Pancreas (tissue), 10 donors: ENCODE measurements at places on chromosomes 12 and 14.

DNA sequence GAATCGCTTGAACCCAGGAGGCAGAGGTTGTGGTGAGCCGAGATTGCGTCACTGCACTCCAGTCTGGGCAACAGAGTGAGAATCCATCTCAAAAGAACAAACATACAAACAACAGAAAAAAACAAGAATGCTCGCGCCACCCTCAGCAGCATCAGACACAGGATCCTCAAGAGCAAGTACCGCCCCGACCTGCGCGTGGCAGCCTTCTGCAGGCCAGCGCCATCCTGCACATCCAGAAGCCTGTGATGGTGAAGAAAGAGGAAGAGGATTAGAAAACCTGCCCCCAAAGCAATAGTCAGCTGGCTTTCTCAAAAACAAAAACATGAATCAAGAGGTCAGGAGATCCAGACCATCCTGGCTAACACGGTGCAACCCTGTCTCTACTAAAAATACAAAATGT is 30.0 kb upstream of the EID3 start:
- no peak for DNase-seq

DNA sequence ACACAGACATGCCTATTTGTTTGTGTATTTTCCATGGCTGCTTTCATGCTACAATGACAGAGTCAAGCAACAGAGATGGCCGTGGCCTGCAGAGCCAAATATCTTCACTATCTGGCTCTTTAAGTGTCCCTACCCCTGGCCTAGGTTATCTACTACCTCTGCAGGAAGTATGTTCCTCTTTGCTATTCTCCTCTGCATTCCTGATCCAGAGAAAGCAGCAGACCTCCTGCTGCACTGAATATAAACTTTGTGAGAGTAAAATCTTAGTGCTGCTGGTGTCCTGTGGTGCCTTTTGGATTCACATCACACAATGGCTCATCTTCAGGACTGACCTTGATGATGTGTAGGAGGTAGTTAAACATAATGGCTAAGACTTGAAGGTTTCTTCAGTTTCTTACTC is 233.4 kb downstream of the IPO8 start:
- DNase-seq, result no peak

DNA sequence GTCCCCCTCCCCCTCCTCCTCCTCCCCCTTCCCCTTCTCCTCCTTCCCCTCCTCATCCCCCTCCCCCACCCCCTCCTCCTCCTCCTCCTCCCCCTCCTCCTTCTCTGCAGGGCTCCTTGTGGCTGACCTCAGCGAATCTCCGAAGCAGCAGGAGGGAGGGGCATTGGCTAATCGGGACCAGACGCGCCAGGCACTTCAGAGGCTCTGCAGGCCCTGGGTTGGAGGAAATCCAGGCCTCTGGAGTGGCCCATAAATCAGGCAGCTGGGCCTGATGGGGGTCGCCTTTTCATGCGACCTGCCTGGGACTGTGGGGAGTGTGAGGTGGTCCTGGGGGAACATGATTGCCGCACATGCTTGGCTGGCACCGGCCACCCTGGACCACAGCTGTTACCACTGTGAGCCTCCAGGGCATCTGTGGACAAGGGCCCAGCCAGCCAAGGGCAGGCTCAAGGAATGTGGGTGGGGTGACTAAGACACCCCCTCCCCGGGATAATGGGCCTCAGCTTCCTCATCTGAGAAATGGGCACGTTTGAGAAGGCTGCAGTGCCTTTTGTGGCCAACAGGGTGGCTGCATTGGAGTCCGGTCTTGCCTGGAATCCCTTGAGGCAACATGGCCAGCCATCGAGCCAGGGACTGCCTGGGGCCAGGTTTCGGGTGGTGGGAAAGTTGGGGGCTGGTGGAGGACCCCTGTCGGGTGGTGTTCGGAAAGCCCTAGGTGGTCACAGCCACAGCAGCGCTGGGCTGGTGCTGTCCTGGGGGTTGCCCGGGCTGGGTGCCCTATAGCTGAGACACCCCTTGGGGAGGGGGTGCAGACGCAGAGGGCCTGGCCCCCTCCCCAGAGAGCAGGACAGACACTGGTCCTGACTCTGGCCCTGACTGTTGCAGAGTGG is 12.0 kb downstream of the KIF26A start:
- DNase-seq, result peak; percentile 67

DNA sequence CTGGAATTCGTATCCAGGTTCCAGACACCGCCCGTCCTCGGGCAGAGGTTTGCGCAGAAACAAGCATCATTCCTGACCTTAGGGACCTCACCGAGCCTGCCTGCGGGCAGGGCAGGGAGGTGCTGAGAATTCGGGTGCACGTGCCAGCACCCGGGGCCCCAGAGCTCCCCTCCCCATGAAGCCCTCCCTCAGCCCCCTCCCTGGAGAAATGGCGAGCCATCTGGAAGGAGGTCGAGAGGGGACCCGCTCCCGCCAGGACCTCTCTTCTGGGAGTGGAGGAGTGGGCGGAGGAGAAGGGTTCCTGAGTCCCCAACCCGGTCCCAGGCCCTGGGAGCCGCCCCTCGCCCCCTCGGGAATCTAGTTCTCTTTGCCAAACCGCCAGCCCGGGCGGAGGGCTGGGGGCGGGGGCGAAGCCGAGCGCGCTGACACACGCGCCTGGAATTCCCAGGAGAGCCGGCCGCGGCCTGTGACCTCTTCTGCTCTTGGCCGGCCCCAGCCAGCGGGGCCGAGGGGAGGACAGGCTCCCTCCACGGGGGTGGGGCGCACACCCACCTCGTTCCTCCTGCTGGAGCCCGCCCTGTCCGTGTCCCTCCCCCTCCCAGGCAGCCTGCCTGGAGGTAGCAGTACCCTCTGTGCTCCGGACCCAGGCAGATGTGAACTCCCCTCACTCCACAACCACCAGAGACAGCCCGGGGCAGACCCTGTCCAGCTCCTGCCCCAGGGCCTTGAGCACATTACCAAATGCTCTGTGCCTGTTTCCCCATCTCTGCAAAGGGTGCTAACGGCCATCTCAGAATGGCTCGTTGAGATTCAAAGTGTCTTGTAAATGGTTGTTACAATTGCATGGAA is 23.0 kb upstream of the GPR132 start:
- peak; percentile 69 for DNase-seq

- DNase-seq, result no peak
Measured at GRCh38 chr14:57979376-57980048, 113.6 kb upstream of the SLC35F4 start.

DNA sequence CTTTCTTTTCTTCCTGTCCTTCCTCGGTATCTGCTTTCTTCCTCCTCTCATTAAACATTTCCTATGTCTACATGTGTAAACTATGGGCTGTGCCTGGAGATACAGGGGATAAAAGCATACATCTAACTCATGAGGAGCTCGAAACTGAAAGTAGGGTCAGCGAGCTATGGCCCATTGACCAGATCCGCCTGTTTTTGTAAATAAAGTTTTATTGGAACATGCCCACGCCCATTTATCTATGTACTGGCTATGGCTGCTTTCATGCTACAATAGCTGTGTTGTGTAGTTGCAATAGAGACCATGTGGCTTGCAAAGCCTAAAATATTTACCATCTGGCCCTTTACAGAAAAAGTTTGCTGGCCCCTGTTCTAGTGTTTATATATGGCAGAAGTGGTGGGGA is 500.8 kb upstream of the GARIN6 start:
- no peak for DNase-seq

DNA sequence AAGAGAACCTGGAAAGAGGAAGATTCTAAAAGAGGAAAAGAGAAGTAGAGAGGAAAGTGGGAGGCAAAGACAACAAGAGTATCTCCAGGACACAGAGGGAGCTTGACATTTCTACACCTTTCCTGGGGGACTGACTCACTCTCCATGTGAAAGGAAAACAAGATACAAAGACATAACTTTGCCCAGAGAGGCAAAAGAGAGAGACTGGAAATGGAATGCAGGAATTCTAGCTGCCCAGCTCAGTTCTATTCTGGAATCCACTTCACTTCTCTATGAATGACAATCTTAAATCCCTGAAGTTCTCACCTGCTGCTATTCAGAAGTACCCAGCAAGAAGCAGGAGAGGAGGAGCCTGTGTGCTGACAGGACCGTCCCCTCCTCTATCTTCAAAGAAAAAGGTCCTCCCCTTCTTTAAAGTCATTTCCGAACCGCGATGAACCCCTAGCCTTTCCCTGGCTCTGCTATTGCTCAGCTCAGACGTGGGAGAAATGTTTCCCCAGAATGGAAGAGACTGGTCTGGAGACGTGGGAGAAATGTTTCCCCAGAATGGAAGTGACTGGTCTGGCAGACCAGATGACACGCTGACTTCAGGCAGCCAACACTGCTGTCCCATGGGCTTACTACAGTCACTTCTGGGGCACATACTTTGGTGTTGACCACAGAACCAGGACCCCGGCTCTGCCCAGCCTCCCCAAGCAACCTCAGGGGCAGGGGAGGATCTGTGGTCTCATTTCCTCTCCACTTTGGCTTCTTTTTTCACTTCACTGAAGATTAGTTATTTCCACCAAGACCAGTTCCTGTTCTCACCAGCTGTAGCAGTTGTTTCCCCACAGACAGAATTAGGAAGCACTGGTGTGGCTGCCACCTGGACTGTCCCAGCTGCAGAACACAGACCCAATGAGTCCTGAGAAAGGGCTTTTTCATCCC is 8.3 kb downstream of the FMNL3 start:
- DNase-seq, result no peak

GRCh38 chr12:12704593-12705230 is 8.7 kb upstream of the GPR19 start:
- peak; percentile 64 for DNase-seq

DNA sequence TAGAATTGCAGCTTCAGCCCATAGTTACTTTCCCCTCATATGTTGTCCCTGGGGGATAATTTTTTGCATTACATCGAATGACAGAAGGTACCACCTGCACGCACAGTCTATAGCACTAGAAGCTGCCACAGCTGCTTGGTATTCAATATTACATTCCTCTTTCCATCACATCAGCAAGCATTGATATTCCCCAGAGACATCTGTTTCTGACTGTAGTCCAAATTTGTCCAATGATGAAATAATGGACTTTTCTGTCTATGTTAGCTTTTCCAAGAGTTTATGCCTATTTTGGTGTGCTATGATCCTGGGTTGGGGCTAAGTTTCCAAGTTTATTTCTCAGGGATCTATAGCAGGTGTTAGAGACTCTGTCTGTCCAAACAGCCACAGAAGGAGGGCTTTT is 335.4 kb downstream of the LRIG3 start:
- DNase-seq, result no peak

- no peak for DNase-seq
Measured at GRCh38 chr14:69845787-69846186, 33.4 kb upstream of the SMOC1 start.

- no peak for DNase-seq
Measured at GRCh38 chr14:105324080-105324778, 9.7 kb downstream of the PACS2 start.

DNA sequence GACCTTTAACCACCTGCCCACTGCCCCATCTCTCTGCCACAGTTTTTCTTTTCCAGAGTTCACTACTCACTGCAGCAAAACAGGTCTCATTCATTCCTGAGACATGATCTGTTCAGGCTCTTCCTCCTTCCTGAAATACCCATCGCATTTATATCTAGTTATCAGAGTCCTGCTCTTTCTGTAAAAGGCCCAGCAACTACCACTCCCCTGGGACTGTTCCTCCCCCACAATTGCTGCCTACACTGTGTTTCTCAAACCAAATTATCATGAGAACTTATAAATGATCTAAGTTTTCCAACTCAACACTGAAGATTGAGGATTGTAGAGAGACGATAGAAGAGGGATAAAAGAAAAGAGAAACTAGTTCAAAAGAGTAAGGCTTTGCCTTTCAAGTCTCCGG is 40.8 kb upstream of the EPS8 start:
- DNase-seq, result no peak

GRCh38 chr12:58443981-58444371 is 476.3 kb downstream of the LRIG3 start:
- DNase-seq, result no peak

DNA sequence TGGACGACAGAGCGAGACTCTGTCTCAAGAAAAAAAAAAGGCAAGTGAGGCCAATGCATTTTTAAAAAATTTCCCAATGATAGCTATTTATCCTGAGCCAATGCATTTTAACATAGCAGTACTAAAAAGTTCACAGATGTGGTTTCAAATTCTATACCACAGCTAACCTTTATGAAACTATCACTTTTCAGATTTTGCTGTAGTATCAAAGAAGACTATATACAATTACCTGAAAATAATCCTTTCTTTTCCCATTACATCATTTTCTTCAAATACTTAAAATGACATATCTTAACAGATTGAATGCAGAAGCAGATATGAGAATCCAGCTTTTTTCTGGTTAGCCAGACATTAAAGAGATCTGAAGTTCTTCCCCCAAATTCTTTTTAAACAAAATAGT is 13.2 kb downstream of the ATF7 start:
- no peak for DNase-seq

DNA sequence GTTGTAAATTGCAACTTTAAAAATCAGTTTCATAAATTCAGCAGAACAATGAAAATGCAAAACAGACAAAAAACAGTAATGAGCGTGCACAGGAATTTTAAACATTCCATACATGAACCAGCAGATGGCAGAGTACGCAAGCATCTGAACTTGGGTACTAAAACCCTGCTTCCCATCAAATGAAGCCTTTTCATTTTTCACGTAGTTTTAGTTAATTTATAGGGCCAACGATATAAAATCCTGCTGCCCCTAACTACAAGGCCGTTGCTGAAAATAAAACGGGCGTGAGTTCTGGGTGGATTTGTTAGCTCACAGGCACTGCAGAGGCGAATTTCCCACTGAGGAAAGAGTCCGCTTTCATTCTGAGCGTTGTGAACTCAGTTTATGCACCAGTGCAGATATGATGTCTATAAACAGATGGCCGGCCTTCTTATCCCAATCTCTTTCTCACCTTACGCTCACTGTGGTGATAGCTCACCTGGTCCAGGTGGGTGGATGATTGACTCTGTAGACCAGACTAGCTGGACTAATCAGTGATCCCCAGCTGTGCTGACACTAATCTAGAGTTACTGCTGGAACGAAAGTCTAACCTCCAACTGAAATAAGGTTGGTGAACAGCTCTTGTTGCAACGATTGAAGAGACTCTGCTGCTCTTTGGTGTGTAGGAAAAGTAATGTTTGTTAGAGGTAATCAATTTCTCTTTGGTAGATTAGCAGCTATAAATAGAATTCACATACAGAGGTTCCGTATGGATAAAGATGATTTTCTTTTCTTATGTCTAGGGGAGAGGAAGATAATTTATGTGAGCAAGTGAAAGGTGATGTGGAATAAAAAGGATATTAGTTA is 89.2 kb downstream of the PDZRN4 start:
- DNase-seq, result no peak

GRCh38 chr14:29724991-29725390 is 202.7 kb downstream of the PRKD1 start:
- peak; percentile 54 for DNase-seq

- no peak for DNase-seq
Measured at GRCh38 chr12:124174451-124175348, 120.2 kb upstream of the RFLNA start.

DNA sequence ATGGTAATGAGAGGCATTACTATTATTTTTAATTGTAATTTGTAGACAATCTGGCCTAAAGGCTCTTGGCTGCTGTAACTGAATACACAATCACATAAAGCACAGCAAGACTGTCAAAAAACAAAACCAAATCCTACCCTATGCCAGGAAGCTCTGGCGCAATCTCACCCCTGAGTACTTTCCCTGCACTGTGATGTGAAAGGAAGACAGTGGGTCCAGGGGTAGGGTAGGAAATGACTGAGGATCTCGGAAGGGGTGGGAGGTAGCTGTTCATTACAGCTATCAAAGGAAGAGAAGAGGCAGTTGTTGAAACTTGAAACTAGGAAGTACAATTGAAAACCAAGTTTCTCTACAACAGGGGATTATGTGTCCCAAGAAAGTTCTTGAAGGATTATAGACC is 202.8 kb downstream of the ANO2 start:
- DNase-seq, result no peak
